ENCODE measurements at places on chromosomes 2 and 18.

DNA sequence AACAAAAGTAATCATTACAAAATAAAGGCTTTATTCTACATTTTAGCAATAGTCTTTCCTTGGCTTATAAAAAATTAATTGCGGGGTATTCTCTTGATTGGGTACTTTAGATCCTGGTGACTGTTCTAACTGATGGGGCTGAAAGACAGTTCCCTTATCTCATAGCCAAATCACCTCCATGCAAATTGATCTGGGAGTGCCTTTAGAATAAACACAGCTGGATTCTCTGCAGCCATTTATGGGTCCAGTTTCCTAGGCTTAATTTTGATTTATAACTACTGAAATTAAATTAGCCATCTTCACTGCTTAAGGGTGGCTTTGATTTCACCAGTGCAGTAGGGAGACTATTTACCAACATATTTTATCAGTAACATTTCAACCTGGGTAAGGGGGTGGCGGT, 337.1 kb downstream of the NRXN1 start:
- DNase-seq = no peak

DNA sequence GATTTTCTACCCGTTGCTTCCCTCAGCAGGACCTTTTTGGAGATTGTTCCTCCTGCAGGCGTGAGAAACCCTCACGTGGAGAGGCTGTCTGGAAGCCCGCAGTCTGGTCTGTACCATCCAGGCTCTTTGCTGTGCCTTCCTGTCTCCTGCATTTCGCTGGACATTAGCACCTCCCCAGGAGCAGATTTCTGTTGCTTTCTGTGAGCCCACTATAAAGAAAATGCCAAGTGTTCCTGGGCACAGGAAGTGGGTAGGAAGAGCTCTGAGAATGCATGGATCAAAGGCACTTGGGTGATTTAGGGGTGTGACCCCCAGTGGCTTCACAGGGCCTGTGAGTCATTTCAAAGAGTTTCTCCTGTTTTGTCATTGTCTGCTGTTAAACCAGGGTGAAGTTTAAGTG, 27.3 kb downstream of the SPTBN1 start:
- no peak for DNase-seq

GRCh38 chr2:4866198-4866597, 826.0 kb upstream of the SOX11 start:
- no peak for DNase-seq

DNA sequence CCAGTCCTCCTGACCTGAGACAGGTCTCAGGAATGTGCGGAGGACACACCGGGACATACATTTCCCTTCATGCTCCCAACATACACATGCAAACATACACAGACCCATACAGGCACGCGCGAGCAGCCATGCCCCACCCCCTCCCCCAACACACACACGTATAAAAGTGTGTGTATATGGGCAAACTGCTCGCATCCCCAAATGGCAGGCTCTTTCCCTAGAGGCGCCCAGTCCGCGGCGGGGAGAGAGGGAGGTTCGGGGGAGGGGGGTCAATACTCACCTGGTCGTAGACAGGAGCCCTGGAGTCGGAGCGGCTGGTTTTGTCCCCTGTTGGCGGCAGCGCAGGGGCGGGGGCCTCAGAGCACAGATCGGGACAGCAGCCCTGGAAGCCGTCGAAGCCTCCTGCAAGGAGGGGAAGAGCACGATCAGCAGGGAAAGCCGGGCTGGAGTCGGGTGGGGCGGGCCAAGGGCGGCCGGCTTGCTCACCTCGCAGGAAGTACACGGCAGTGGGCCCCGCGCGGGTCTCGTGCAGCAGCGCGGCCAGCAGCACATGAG, 682 bp downstream of the DUSP2 start:
- no peak for DNase-seq

DNA sequence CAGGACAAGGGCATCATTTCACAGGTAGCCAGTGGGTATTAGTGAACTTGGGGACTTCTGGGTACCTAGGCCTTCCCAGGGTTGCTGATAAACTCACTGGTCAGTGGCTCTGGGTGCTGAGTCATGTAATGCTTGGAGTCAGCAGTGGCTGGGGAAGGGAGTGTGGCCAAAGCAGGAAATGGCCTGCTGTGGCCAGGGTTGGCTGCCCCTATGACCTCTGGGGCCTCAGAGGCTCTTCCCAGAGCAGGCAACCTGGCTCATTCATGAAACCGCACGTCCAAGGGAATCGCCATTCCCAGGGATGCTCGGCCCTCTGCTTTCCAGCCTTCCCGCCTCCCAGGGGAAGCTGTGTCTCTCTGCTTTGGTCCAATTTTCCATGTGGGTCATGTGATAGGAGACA, 294.9 kb downstream of the DYSF start:
- DNase-seq = no peak

DNA sequence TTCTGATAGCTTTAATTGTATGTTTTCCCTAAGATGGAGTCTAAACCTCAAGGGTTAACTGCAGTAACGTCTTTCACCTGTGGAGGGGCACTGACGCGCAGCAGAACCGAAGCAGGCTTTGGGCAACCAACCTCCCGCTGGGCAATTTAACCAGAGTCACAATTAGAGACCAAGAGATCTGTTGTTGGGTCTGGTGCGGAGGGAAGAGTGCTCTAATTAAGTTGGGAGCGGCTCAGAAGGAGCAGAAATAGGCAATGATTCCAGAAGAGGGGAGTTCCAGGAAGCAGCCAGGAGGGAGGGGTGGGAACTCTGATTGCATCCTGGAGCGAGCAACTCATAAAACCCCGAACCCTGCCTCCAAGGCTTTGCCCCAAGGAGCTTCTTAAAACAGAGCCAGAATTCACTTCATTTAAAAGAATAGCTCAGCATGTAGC, 245.8 kb downstream of the PAX3 start:
- DNase-seq = no peak

GRCh38 chr2:195945056-195945455, 123.6 kb downstream of the DNAH7 start:
- no peak for DNase-seq

GRCh38 chr18:56721491-56721890, 70.3 kb downstream of the WDR7 start:
- no peak for DNase-seq

GRCh38 chr2:160842286-160842685, 317.9 kb upstream of the TANK start:
- DNase-seq = no peak

- no peak for DNase-seq
These were observed 77.4 kb upstream of the TAF1B start for GRCh38 chr2:9765611-9766531.

GRCh38 chr18:73270920-73271634, 403.3 kb upstream of the NETO1 start:
- DNase-seq = no peak

DNA sequence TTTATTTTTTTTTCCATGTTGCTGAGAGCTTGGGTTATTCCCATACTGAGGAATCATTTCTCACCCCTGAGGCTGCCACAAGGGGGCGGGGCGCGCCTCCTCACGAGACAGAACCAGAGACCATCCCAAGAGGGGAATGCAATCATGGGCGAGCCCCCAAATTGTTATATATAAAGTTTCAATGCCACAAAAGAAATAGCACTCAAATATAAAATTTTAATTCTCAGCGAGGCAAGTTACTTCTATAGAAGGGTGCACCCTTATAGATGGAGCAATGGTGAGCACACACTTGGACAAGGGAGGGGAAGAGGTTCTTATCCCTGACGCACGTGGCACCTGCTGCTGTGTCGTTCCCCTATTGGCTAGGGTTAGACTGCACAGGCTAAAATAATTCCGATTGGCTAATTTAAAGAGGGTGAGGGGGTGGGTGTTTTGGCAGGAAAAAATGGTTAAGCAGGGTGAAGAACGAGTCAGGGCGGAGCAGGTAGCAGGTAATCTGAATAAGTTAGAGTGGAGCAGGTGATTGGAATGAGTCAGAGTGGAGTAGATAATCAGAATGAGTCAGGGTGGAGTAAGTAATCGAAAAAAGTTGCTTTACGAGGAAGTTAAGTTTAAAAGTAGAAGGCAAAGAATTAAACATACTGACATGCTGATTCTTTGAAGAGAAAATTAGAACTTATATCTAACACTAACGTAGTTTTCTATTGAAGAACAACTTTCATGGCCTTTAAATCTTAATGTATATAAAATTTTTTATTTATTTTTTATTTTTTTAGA, 177.5 kb downstream of the MTCL1 start:
- no peak for DNase-seq

DNA sequence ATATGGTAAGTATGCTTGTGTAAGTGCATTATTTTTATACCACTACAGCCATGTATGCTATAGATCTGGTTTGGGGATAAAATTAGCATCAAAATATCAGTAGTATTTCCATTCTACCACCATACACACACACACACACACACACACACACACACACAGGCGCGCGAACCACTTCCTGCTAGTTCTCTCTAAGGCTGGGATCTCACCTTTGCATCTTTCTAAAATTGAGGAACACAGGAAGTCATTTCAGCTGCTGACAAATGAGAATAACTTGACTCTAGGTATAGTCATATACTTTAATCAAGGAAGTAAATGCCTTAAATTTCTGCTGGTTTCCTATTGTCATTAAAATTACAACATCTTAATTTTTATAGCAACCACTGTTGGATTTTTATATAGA, 72.5 kb downstream of the RBM43 start:
- no peak for DNase-seq

DNA sequence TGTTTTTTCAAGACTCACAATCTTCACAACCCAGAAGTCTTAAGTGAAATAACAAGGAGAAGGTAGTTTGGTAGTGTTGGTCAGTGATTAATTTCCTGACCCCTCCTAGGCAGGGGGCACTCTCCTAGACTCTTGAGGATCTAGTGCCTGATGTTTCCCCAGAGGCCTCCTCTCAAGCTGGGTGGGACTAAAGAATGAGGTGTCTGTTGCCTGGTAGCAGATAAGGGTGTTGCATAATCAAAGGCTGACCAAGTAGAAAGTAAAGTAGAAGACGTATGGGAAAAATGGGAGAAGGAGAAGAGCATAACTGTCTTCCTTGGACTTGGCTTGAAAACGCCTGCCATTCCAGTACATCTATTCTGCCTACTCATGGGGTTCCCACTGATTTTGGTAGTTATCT, 37.8 kb downstream of the VIT start:
- no peak for DNase-seq

DNA sequence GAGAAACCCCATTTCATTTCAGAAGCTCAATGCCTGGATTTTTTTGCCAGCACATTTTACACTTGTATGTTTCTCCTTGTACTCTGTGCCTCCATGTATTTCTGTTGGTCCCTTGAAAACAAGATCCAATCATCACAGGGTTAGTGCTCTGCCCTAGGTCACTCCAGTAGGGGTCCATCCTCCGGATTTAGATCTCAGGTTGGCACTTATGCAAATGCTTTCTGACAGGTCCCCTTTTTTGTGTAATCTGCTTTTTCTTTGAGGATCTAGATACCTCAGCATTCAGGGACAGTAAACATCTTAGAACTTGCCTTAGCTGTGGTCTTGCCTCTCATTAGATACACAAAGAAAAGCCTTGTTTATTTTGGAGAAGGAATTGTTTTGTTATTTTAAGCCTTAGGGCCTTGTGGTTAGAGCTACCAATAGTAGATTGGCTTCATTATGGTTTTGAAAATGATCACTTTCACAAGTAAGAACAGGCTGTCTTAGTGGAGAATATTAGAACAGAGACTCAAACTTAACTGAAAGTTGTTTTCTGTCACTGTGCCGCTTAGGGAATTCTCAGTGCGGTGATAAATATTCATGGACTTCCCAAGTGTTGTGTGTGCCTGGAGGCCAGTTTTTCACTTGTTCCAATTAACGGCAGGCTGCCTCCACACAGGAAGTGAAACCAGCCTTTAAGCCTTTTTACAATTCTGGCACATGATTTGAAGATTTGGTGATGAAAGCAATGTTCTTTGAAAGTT, 7.8 kb downstream of the MERTK start:
- no peak for DNase-seq

- DNase-seq = no peak
These were observed 8.6 kb upstream of the COBLL1 start for GRCh38 chr2:164850235-164850634.

DNA sequence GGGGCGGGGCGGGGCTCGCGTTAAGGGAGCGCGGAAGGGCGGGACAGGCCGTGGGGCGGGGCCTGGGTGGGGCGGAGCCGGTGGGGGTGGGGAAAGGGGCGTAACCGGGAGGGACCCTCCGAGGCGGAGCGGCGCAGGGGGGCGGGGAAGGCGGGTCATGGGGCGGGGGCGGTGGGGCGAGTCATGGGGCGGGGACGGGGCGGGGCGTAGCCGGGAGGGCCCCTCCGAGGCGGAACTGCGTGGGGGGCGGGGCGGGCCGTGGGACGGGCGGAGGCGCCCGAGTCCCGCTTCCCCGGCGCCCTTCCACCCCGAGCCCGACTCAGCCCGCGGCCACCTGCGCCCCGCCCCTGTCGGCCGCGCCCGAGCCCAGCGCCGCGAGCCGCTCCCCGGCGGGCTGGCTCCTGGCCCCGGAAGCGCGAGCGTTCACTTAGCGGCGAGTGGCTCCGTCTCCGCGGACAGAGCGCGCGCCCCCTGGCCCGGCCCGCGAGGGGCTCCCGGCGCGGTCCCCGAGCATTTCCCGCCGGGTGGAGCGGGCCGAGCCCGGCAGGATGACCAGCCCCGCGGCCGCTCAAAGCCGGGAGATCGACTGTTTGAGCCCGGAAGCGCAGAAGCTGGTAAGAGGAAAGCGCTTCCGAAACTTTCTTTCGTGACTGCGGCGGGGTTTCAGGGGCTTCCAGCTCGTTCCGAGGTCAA, 64.7 kb downstream of the LRRFIP1 start:
- peak; percentile 90 for DNase-seq

DNA sequence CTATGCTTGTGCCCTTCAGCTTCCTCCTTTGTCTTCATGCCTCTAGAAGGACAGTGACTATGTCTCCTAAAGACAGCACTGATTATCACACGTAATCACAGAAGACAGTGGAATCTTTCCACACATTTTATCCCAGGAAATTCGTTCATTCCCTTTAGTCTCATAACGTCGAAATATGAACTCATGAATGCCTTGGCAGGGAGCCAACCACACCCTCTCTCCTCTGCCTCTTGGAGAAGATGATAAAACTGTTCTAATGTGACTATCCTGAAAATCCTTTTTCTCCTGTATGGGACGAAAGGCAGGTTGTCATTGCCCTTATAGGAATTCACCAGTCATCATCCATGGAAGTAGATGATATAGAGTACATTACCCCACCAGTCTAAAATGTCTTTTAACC, 726.6 kb upstream of the FANCL start:
- no peak for DNase-seq

- DNase-seq = no peak
These were observed 52.0 kb downstream of the TEKT4 start for GRCh38 chr2:94923196-94923595.

DNA sequence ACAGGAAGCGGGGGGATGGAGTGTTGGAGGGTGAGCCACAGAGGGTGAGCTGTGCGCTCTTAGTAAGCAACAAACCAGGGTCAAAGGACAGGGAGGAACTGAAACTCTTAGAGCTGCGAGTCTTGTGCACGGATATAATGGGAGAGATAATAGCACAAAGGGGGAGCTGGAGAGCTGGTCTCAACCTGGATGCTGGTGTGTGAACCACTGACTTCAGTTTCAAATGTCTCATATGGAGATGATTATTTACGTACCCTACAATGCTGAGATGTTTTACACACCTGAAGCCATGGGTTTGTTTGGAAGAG, 35.9 kb downstream of the PTGR3 start:
- DNase-seq = no peak

- no peak for DNase-seq
These were observed 31.2 kb upstream of the ALPP start for GRCh38 chr2:232347369-232347768.

GRCh38 chr2:60442608-60443007, 110.8 kb downstream of the BCL11A start:
- no peak for DNase-seq

Data from activated CD4-positive, alpha-beta T cell treated with anti-CD3 and anti-CD28 coated beads, Interleukin-2, amount 50 U/mL, for 24 hours (primary cell).